ENCODE measurements at places on chromosomes 4 and X.

GRCh38 chr4:42626629-42627146, 30.2 kb downstream of the ATP8A1 start:
- no peak for DNase-seq

- no peak for DNase-seq
Observed at GRCh38 chr4:3304831-3305609, 12.2 kb downstream of the RGS12 start.

GRCh38 chrX:115949900-115950822, 220.4 kb upstream of the AGTR2 start:
- no peak for DNase-seq

DNA sequence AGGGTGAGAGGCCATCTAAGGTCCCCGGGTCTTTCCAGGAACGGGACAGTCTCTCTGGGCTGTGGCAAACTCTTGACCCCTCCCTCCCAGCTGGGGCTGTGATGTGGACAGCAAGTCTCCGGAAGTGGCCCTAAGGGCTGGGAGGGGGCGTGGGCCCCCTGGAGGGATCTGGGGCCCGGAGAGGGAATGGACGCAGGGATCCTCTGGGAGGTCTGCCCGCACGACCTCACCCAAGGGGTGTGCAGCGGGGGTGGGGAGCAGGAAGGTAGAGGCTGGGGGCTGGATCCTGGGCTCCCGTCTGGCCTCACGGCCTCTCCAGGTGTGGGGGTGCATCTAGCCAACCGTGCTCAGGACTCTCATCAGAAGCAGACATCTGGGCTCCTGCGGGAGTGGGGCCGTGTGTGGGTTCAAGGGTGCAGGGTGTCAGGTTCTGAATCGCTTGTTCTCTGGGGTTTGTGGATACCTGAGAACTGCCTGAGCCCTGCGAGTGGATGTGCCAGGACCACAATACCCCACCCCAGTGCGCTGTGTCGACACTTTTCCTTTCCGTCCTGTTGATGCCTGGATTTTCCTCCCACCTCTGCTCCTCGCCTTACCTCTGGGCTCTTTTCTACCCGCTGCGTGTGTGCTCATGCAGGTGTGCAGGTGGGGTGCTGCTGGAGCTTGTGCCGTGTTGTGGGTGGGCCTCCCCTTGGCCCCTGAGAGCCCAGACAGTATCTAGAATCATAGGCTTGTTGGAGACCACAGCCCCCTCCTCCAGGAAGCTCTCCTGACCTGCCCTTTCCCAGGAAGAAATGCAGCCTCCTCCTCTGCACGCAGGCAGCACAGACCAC, 915 bp downstream of the CPZ start:
- DNase-seq, result no peak

- no peak for DNase-seq
Observed at GRCh38 chrX:119266364-119266995, 30.4 kb downstream of the PGRMC1 start.
